ENCODE measurements at places on chromosomes 13 and 19.

DNA sequence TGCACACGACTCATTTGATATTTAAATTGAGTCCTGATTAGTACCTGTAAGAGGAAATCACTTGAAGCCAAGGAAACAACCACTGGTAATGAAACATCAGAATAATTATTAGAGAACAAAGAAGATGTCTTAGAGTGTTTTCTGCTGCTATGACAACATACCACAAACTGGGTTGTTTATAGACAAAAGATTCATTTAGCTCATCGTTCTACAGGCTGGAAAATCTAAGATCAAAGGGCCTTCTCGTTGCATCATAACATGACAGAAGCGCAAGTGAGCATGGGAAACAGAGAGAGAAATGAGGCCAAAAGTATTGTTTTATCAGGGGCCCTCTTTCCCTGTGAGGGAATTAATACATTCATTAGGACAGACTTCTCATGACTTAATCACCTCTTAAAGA is 1024.0 kb upstream of the PCDH9 start:
- no peak for DNase-seq

- no peak for DNase-seq
Observed at GRCh38 chr13:112750570-112750969, 60.7 kb downstream of the ATP11A start.

- no peak for DNase-seq
Observed at GRCh38 chr13:99969453-99969918, 2.1 kb downstream of the ZIC5 start.

GRCh38 chr13:111116856-111117255 is 1.7 kb downstream of the ARHGEF7 start:
- DNase-seq: no peak

- DNase-seq: no peak
Observed at GRCh38 chr13:110330491-110331011, 23.5 kb downstream of the COL4A2 start.

GRCh38 chr13:92842145-92842544 is 384.5 kb upstream of the GPC6 start:
- no peak for DNase-seq

- DNase-seq: no peak
Observed at GRCh38 chr13:74070513-74070912, 63.7 kb downstream of the KLF12 start.

DNA sequence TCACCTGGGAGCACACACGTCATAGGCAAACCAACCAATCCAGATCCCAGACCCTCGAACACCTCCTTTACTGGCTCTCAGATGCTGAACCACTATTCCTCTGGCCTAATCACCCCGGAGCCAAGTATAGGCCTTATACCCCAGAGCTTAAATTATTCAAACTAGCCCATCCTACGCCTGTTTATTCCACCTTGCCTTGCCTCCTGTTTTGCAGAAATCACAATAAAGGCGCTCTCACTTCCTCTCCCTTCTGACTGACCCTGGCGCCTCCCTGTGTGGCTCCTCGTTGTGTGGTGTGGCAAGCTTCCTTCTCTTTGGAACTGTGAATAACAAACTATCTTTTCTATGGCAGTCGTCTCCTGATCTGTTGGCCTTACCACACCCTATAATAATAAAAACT is 354.9 kb downstream of the ENOX1 start:
- no peak for DNase-seq

GRCh38 chr19:47241919-47242577 is 11.0 kb upstream of the BBC3 start:
- no peak for DNase-seq

DNA sequence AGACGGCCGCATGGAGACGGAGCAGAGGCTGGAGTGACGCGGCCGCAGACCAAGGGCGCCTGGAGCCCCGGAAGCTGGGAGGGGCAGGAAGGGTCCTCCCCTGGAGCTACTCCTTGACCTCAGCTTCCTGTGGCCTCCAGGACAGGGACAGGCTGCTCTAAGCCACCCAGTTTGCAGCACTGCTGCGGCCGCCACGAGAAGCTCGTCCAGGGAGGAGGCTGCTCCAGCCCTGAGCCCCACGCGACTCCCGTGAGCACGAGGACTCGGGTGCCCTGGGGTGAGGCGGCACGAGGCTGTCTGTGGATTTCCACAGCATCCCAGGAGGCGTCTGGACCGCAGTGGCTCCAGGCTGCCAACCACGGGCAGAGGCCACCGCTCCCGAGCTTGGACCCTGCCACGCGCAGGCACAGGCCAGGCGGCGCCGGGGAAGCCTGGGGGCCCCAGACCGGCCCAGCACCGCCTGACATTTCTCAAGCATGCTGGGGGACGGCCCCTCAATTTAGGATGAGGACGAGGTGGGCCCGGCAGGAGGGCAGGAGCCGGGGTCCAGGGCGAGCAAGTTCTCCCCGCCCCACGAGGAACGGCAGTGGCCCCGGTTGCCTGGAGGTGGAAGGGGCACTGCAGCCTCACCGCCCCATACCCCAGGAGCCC is 10.7 kb downstream of the SBNO2 start:
- DNase-seq: peak; percentile 80

GRCh38 chr13:30618186-30618929 is 638 bp downstream of the USPL1 start:
- DNase-seq: no peak

DNA sequence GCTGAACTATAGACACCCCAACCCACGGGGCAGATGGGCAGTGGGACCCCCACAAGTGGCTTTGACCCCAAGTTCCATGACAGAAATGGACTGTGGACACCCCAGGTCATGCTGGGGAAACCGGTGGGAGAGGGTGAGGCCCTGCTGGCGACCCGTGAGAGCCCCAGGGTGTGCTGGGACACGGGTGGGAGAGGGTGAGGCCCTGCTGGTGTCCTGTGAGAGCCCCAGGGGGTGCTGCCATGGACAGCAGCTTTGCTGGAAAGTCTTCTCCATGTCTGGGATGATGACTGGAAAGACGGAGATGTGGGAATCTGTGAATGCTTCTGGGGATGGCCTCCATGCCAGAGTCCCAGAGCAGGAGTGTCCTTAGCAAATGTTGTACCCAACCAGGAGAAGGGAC is 148.4 kb downstream of the URI1 start:
- DNase-seq: no peak

DNA sequence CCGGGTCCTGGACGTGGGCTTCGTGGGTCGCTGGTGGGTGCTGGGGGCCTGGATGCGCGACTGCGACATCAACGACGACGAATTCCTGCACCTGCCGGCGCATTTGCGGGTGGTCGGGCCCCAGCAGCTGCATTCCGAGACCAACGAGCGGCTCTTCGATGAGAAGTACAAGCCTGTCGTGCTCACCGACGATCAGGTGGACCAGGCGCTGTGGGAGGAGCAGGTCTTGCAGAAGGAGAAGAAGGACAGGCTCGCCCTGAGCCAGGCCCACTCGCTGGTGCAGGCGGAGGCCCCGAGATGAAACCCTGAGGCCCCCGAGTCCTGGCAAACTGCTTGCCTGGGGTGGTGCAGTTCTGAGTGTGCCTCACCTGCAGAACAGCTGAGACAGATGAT is 787 bp downstream of the TIMM29 start:
- DNase-seq: no peak

- DNase-seq: no peak
Observed at GRCh38 chr13:28531845-28532387, 37.0 kb upstream of the FLT1 start.

- DNase-seq: no peak
Observed at GRCh38 chr13:97849305-97849704, 104.2 kb upstream of the IPO5 start.

GRCh38 chr13:25882466-25883357 is 169.1 kb downstream of the SHISA2 start:
- no peak for DNase-seq

DNA sequence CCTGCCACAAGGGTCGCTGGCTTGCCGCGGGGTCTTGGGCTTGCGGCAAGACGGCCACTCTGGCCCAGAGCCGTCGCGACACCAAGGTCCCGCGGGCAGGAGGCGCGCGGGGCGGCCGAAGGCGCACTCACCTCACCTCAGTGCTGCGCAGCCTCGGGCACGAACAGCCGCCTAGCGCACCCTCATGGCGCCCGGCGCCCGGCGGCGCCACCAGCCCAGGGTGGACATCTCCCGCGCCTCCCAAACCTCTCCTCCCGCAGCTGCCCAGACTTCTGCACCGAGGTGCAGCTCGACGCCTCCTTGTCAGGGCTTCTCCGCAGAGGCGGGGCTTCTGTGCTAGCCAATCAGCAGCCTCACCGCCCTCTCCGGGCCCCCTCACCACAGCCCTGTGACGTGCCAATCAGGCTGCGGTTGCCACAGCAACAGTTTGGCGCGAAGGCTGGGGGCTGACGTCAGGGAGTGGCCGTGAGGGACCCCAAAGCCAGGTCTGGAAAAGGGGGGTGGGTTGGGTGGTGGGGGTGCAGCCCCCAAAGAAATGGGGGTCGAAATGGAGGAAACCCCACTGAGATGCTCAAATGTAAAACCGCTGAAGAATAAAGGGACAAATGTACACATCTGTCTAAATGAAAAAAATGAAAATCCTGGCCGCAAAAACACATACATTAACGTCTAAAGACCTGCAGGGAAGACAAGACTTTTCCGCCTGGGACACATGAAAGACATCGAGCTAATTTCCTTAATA is at the start of the genes PEG3 and ZIM2:
PEG3 (minus strand) TSS at position 276 of the 742 bp plus-strand sequence. CDS start 16,071 bp downstream, outside the sequence.
ZIM2 (minus strand) TSS at position 276 of the 742 bp plus-strand sequence. CDS start 16,449 bp downstream, outside the sequence.
- DNase-seq: no peak

DNA sequence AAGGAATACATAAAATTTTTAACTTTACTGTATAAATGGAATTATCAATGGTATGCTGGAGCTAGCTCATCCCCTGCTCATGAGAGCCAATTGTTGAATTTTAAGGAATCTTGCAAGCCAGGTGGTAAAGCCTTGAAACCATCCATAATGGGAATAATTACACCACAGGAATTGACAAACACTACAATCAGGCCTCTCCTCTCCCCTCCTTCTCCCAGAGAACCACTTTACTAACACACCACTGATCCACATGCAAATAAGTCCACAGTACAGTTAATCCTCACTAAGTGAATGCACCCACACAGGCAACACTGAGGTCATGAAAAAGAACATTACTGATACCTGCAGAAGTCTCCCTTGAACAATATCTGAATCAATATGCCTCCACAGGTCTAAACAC is 140.5 kb downstream of the KLF12 start:
- no peak for DNase-seq

All from inflammatory macrophage treated with lipopolysaccharide for 1 hour (primary cell).